HEK293T (cell line): ENCODE measurements at places on chromosomes 11 and 22.

DNA sequence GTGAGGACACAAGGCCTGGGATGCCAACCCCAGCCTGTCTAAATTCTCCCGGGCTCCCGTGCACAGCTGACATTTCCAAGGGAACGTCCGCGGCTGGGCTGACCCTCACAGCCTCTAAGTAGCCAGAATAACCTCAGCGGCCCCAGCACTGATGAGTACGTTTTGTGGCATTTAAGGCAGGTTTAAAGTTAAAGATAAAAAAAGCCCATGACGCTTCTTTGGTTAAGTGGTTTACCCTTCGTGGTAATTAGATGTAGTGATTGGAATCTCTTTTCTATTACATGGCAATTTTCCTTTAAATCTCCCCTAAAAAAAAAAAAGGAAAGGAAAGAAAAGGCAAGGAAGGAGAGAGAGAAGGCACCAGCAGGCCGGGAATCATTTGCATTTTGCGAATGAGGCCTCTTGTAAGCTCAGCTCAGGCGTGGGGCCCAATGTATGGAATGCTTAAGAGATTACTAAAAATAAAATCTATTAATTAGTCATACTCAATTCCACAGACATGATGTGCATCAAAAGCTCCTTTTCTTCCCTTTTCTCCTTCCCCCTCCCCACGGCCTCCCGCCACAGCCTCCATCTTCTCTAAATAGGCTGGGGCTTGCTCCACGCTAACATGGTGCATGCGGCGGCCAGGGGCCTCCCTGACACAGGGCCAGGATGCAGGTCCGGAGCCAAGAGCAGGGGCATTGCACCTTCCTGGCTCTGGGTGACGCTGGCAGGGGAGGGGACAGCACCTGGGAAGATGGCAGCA, 44.1 kb downstream of the MACROD1 start:
- no peak for DNase-seq

GRCh38 chr11:11740836-11741235, 100.9 kb upstream of the USP47 start:
- DNase-seq = no peak

DNA sequence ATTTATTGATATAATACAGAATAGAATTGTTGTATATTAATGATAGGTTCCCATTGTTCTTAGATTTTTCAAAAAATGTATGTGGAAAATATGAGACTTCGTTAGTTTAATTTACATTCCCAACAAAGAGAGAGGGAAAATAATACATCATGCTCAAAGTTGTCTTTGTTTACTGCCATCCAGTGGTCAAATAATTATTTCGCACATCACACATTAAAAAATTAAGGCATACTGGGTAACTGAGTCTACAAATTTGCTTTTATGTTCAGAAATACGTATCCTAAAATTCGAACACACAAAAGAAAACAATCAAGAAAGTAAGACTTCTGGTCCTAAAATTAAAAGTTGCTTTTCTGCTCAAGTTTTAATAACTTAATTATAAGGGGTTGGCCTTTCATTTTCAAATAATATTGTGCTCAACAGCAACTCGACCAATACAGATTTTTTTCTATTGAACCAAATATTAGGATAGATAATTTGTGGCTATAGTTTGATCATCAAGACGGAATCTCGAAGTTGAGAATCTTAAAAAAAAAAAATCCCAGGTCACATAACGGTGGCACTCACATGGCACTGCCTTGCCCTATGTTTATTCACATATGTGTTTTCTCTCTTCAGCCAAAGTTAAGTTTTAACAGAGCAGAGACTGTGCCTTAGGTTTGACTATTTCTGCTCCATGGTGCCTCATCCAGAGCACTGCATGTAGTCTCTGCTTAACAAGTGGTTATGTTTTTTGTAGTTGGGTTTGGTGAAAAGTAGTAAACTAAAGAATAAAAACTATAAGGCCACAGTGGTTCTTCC, 12.3 kb downstream of the PDGFD start:
- no peak for DNase-seq

GRCh38 chr11:69377029-69377952, 83.3 kb downstream of the MYEOV start:
- DNase-seq = no peak

GRCh38 chr11:112599856-112600533, 339.3 kb upstream of the PLET1 start:
- DNase-seq = no peak

- no peak for DNase-seq
Measured at GRCh38 chr11:33804471-33804870, 30.2 kb upstream of the FBXO3 start.

DNA sequence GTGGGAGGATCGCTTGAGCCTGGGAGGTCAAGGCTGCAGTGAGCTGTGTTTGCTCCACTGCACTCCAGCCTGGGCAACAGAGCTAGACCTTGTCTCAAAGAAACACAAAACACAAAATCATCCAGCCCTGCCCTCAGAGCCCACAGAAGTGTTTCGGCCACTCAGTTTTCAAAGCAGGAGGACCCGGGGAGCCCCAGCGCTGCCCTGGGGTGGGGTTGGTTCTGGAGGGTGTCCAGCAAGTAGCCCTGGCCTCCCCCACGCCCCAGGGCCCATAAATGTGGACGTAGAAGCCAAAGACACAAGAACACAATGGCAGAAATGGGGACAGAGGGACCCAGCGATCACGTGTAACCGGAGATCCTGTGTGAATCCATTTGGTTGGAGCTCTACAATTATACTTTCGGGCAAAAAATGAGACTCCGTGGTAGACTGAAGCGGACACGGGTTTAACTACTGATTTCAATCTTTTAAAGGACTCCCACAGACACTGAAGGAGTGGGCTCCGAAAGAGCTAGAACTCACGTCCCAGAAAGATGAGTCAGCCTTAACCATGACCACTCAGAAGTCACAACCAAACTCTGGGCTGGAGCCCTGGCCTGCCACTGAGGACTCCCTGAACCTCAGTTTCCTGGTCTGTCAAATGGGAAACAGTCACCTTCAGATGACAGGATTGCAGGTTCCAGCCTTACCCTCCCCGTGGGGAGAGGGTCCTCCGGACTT, 9.0 kb upstream of the CYTH4 start:
- no peak for DNase-seq

DNA sequence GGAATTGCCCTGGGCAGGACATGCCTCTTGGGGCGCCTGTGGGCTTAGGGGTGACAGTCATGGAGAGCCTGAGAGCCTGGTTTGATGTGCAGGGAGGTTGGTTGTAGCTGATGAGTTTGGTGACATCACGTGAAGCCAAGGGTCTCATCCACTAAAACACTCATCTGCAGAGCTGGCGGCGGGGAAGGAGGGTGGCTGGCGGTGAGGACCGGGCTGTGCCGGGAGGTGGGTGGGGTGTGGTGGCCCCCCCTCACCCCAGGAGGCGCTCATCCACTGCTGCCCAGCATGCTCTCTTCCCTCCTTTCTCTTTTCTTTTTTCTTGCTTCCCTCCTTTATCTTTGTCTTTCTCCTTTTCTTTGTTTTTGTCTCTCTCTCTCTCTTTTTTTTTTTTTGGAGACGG, 49.0 kb downstream of the GRAMD4 start:
- DNase-seq = no peak

DNA sequence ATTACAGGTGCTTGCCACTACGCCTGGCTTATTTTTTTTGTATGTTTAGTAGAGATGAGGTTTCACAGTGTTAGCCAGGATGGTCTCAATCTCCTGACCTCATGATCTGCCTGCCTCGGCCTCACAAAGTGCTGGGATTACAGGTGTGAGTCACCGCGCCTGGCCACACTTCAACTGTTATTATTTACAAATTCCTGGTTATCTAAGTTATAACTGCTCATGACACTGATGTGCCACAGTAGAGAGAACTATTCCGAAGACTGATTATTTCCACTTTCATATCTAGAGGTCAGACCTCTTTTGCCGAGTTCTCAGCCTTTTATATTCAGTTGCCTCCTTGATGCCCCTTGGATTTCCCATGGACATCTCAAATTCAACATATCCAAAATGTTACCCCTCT, 3.9 kb upstream of the NUP160 start:
- DNase-seq = no peak

DNA sequence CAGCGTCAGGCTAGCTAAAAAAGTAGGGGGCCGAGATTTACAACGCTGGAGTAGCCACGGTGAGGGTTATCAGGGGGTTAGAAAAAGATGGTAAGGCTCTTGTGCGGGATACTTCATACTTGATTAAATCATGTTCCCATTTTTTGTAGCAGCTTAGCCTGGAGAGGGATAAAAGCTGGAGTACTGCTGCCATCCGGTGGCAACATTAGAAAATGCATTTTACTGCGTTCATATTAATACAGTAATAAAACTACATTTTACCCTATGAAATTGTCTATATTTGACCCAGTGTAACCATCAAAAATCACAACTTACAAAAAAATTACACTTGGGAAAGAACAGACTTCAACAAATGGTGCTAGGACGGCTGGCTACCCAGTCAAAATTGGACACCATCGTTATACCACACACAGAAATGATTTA, 17.3 kb downstream of the RPUSD4 start:
- peak; percentile 61 for DNase-seq

DNA sequence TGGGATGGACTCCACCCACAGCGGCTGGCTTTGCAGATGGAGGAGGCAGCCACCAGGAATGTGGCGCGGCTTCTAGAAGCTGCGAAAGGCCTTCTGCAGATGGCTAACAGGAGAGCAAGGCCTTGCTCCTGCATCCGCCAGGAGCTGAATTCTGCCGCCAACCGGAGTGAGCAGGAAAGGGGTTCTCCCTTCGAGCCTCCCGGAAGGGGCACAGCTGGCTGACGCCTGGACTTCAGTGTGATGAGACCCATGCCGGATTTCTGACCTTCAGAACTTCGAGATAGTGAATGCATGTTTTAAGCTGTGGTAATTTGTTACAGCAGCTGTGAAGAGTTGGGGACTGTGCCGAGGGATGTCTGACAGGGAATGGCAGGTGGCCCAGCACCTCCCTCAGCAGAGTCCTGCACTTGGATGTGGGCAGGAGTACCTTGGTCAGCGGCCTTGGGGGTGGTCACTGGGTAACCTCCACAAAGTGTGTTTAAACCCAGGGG, 7.7 kb downstream of the TBC1D22A start:
- no peak for DNase-seq

GRCh38 chr22:37290737-37291136, 8.4 kb downstream of the CYTH4 start:
- DNase-seq = no peak

DNA sequence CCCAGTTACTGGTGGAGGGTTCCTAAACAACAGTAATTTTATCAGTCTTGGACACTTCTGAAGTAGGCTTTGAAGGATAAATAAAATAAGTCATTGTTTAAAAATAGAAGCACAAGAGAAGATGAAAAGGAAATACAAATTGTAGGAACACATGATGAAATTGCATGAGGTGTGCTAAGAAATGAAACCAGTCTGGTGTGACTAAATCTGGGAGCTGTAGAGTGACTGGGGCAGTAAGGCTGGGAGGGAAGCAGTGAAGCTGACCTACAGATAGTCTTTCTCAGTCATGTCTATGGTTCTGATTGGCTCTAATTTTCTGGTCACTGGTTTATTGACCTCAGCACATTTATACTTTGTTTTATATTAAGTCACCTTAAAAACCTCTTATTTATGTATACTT, 139.1 kb downstream of the SLC17A6 start:
- no peak for DNase-seq

DNA sequence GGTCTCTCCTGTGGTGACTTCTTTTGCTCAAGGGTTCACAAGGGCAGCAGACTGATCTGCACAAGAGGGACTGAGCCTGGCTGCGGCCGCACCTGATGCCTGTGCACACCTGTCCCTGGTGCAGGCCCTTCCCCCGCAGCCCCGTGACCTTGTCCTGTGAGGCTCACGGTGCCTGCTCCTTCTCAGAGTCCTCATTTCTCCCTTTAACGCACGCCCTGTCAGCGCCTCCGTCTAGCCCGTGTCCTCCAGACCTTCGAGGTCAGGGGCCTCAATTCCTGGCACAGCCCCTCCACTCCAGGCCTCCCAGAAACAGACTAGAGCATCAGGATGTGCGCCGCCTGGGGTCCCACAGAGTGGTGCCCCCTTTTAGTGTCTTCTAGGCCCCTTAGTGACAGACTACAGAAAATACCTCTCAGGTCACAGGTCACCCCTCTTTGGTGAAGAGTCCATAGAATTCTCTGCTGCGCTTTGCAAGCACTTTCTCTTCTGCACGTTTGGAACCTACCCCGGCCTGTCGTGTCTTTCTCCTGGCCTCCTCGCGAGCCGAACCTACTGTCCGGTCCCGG, 1.0 kb upstream of the DRD4 start:
- no peak for DNase-seq

DNA sequence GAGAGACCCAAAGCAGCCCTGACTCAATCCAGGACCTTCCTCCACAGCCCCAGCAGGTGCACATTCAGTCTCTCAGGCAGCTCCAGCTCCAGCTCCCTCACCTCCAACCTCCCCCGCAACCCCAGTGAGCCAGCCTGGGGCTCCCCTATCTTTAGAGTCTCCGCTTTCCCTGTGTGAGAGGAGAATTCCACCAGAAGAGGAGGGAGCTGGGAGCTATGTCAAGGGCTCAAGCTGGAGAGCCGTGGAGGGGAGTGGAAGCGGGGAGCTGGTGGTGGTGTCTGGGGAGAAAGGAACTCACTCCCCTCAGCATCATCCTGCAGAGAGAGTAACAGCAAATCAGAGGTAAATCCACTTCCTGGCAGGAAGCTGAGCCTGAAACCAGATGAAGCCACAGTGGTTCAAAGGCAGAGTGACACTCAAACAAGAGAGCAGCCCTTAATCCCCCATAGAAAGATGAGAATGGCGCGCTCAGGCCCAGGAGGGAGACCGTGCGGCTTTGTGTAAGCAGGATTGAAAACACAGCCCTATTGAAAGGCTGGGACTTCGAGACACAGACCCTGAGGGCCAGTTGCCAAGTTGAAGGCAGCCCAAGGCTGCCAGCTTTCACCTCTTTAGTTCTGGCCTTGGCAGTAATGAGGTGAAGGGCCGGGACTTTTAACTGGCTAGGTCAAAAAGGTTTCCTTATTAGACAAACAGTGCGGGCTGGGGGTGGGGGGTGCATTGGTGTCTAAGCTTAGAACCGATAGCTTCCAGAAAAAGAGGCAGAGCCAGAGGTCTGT, 21.4 kb upstream of the CDON start:
- no peak for DNase-seq

DNA sequence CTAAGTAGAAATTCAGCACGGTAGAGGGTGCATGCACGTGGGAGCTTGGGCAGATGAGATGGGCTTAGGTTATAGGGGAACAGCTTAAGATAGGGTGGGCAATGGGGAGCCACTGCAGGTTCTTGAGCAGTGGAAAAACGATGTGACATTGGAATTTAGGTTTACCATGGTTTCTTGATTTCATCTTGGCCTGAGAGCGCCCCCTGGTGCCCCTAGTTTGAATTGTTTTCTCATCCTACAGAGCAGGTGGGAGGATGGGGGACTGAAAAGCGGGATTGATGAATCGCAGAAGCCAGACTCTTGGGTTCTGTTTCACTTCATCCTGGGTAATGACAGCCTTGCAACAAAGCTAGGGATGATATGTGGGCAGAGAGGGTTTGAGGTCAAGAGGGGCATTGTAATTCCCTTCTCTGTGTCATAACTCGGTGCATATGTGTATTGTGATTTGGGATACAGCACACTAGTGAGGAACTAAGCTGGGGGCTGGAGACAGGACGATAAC, 6.7 kb upstream of the MCAM start:
- peak; percentile 71 for DNase-seq

- no peak for DNase-seq
Measured at GRCh38 chr22:27404441-27404840, 397.1 kb downstream of the MN1 start.

GRCh38 chr11:101288392-101288791, 158.8 kb upstream of the PGR start:
- no peak for DNase-seq

- no peak for DNase-seq
Measured at GRCh38 chr11:34330653-34331052, 27.2 kb downstream of the ABTB2 start.

GRCh38 chr22:44314425-44315067, 1.8 kb upstream of the SHISAL1 start:
- DNase-seq = no peak

- DNase-seq = no peak
Measured at GRCh38 chr11:15976433-15977045, 379.8 kb downstream of the SOX6 start.
